IPS DF 19.7 (cell line): ENCODE measurements at places on chromosomes 2 and 18.

GRCh38 chr18:68735483-68736343 is 20.8 kb upstream of the TMX3 start:
- no peak for DNase-seq

DNA sequence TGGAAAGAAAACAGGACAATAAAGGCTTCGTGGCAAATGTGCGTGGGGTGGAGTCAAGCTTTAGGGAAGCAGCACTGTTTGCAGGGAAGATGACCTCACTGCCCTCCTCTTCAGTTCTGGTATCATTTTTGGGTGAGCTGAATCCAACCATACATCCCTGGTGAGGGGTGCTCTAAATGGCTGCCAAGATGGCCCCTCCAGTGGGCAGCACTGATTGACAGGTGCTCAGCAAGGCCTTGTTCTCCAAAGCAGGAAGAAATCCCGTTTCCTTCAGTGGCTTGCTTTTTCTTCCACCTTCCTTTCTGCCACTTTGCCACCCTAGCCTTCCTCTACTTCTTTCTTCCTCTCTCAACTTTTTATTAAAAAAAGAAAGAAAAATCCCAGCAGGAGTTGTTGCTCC is 132.8 kb upstream of the SP5 start:
- DNase-seq, result no peak

GRCh38 chr2:128386066-128386465 is 67.4 kb upstream of the HS6ST1 start:
- DNase-seq, result no peak

GRCh38 chr2:23327416-23327815 is 57.6 kb upstream of the KLHL29 start:
- DNase-seq, result no peak

DNA sequence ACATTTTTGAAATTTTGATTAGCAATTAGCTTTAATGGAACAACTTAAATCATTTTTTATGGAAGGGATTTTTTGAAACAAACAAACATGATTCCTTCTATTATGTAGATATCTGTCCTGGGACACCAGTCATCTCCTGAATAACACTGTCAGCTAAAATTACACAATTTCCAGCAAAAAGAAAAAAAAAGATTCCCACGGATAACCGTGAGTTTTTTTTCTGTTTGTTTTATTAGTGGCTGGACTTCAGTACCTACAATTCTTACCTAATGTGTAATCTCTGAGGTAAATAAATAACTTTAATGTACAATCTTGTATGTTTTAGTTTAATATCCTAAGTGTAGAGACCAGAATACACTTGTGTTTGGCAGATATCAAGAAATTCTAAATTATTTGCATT is 126.6 kb upstream of the KYNU start:
- no peak for DNase-seq

DNA sequence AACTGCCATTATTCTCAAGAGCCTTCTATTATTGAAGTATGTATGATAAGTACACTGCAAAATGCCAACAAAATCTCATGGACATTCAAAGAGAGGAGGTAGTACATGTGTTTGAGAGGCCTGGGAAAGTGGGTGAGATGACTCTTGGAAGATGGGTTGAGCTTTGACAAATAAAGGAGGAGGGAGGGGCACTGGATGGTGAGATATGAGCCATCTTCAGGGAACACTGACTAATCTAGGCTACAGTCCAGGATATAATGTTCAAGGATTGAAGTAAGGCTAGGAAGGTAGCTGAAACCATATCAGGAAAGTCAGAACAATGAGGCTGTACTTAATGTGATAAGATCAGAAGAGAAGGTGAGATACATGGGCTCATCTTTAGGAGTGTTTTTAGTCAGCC is 559.7 kb downstream of the ZEB2 start:
- DNase-seq, result no peak

DNA sequence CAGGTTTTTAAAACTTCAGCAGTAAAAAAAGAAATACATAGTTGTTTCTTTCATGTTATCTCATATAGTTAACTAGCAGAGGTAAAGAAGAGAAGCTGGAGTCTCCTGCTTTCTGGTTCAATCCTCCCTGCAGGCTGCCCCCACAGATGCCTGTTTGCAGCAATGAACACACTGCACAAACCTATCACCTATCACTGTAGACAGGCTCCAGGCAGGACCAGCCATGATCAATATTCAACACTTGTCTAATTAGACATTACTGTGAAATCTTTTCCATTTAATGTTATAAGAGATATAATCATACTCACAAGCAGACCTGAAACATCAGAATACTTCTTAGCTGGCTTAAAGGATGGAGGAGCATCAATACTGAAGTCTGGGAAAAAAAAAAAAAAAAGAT is 19.8 kb downstream of the INO80C start:
- DNase-seq, result no peak

DNA sequence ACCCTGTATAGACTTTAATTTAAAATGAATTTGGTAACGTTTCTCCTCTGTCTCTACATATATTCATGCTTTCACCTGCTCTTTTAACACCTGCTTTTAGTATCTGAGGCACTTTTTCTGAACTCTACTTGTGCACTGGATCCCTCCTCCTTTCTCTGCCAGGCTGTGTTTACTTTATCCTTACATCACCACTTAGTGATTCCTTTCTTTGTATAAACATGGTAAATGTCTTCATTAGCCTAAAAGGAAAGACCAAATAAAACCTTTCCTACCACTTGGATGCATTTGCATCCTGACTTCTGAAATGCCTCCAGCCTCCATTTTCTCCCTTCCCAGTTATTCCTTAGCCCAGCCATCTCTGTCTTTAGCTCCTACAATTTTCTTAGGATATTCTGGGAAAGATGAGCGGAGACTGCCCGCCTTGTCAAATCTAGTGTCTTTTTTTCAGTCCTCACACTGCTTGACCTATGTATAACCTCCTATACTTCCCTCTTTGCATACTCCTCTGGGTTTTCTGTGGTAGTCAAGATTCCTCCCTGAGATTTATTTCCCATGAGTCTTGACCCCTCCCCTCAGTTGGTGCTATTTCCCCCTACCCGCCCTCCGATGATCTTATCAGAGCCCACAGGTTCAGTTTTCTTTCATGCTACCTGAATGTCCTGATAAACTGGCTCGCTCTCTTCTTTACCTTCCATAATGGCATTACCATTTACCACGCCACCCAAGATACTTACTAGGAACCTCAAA is 44.8 kb downstream of the REL start:
- DNase-seq, result no peak

DNA sequence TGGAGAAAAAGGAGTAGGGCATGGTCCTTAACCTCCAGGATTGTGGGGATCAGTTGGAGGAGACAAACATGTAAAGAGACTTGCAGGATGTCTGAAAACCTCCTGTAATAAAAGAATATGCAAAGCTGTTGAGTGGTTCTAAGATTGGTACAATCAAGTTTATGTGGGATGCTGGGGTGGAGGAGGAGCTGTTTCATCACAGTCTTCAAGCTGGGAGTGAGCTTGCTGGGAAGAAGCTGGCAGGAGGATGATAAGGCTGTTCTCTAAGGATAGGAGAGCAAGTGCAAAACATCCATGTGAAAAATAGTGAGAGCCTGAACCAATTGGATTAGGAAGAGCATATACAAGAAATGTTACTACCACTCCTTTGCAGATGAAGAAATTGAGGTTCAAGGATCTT is 161.9 kb upstream of the CRIM1 start:
- DNase-seq, result no peak

DNA sequence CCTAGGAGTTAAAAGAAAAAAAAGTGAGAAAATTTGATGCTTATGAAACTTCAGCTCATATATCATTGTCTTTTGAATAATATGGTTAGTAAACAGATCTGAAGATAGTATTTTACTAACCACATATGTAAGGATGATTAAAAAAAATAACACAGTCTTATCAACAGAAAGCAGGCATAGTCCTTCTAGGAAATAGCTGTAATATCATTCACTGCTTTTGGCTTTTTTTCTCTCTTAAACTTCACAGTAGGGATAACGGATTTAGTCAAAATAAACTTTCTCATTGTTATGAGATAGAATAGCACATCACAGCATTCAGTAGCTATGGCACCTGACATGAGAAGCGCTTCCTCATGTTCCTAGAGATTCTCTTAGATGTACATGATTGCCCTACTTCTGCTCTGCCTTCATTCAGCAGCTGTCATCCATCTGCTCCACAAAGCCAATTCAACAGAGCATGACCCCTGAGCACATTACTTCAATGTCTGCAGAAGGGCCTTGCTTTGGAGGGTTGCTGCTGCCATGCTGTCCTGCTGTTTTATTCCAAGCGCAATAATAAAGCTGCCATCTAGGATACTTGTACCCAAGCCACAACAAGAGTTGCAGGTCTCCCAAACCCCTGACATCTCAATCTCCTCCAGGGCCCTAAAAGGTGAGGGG is 67.0 kb downstream of the TTC21B start:
- no peak for DNase-seq

DNA sequence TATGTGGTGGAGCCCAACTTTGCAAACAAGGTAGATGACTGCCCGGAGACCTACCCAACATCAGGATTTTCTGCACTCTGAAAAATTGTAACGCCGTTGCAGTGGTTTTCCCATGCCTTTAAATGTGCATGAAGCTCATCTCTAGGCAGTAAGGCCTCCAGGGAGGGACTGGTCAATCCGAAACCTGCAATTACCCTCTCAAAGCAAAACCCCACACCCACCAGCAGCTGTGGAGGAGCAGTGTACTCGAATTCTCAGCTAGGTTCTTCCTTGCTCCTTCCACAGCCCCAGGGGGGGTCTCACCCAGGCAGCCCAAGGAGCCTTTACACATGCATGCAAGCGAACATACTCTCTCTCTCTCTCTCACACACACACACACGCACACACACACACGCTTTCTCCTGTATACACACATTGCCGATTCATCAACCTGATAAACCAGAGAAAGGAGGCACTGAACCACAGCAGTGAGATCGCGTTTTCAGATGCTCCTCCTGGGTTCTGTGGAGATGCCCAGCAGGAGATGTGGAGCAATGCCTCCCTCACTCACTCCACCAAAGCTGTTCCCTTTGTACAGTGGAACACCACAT is 109.2 kb downstream of the VIT start:
- DNase-seq, result no peak

GRCh38 chr2:223759569-223760430 is 77.6 kb downstream of the AP1S3 start:
- no peak for DNase-seq

- no peak for DNase-seq
Measured at GRCh38 chr2:214515111-214515510, 104.3 kb downstream of the VWC2L start.

DNA sequence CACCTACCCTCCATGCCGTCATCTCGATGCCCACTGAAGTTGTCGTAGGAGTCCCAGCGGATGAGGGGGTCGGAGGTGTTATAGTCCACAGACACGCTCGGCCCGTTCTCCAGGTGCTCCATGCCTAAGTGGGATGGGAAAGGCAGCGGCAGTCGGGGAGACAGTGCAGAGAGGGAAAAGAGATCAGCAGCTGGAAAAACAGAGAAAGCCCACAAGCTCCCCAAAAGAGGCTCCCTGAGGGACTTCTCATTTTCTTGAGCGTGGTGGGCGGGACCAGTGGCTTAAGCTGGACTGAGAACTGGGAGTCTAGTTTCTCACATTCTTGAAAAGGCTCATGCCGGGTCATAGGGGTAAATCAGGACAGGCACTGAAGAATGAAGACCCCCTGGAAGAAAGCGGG is 121.9 kb downstream of the TNS1 start:
- no peak for DNase-seq

- no peak for DNase-seq
Measured at GRCh38 chr2:169683425-169684134, 10.6 kb downstream of the CFAP210 start.

- DNase-seq, result no peak
Measured at GRCh38 chr2:168686452-168687191, 115.8 kb upstream of the NOSTRIN start.

DNA sequence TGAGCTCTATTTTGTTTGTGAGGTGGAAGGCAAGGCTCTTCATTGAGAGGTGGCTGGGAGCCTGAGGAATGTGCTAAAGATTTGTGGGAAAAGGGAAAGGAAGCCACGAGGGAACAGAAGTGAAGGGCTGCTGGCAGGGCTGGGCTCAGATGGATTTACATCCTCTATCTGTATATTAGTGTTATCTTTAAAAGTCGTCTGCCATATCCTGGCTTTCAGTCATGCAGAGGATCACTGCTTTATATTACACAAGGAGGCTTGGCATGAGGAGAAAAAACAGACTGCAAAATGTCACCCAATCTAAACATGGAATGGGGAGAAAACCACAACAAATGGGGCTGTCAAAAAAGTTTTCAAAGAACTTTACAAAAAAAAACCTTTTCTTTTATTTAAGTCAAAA is 434.4 kb downstream of the HRH4 start:
- no peak for DNase-seq

DNA sequence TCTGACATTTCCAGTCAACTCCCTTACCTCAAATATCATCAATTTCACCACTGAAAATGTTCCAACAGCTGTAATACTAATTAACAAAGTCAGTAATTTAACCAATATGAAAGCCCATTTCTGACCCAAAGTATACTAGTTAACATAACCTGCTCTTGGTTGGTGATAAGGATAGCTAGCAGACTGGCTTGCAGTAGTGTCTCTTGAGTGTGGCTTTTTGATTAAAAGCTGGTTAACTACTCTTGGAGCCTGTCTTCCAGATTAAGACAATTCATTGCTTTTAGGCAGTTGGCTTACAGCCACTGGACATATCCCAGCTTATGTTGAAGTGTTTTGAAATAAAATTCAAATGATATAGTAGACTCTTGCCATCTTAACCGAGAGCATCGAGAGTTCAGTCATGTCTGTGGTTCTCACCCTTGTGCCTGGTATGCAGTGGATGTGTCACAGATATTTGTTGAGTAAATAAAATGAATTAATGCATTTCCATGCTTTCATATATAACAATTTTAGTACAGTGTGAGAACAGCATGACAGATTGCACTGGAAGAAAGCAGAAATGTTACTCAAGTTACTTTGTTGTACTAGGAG is 158.1 kb downstream of the TANC1 start:
- DNase-seq, result no peak

DNA sequence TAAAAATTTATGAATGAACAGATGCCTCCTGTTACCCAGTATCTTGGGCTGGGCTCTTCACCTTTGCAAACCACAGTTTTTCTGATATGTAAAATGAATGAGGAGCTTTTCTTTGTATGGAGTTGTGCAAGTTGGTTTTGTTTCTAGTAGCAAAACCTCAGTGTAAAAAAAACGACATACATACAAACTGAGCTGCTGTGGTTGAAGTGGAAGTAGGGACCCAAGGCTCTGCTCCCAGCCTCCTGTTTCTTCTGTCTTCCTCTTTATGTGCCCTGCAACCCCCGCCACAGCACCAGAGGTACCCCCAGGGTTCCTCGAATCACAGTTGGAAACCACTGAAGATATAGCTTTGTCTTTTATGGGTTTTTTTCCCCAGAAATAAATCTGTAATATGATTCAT is 118.1 kb downstream of the MYO1B start:
- no peak for DNase-seq

- DNase-seq, result no peak
Measured at GRCh38 chr2:9422321-9423099, 818 bp downstream of the ITGB1BP1 start.

DNA sequence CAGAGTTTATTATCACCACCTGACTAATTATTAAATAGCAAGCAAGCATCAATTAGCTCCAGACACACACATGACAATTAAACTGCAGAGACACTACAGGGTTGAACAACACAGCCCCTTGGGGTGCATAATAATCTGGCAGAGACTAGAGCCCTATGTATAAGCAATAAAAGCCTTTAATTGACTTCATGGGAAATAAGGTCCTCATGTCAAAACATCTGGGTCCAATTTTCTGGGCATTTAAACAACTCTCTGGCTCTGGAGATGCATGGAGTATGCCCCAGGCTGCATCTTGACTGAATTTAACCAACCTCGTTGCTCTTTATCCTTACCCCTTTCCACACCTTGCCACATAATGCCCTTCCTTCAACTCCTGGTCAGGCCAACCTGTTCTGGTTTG is 270.7 kb upstream of the THUMPD2 start:
- no peak for DNase-seq
